ENCODE measurements at places on chromosomes 4 and X.
A peak's percentile ranks its signal among the peaks of the same experiment; 100 is the strongest.

- peak; percentile 34 for DNase-seq
Observed at GRCh38 chrX:49166914-49167739, 4.6 kb downstream of the MAGIX start.

DNA sequence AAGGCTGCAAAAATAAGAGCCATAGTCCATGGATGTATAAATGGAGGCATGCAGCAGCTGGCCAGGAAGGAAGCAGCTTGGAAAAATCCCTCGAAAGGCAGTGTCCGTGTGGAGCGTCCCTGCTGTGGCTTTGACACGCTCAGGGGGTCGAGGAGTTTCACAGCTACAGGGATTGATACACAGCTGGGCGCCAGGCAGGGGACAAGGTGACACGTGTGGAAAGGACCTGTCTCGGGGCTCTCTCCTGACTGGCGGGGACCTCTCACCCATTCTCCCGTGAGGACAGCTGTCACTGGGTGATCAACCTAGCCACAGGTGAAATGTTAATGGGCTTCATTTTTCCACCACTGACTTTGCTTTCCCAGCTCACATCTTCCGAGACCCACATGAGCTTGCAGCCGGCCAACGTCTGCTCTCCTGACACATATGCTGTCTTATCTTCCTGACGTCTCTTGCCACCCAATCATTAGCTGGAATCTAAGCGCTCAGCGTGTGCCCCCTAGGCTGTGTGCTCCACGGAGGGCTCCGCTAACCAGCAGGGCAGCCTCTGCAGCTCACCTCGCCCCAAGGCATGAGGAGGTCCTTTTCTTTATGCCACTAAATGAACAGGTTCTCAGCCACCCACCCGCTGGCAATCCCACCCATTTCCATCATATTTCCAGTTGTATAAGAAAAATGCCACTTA, 89.4 kb upstream of the AFAP1 start:
- no peak for DNase-seq

- no peak for DNase-seq
Observed at GRCh38 chr4:137200322-137200721, 332.0 kb downstream of the PCDH18 start.

- DNase-seq: no peak
Observed at GRCh38 chrX:53163436-53163835, 61.6 kb downstream of the KDM5C start.

DNA sequence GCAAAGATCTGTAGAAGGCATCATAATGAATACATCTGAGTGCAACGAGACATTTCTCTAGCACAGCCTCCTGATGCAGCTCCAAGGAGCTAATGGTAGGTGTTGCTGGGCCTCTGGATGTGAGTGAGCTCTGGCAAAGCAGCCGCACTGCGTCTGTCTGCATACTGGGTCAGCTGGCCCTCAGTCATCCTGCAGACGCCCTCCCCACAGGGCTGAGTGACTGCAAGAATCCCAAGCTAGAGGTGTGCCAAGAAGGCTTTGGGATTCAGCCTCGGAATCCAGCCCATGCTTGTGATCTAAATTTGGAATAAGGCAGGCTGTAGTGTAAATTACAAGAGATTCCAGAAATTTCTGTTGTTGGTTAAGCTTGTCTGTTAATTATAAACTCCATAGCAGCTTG, 18.5 kb downstream of the HERC3 start:
- no peak for DNase-seq

GRCh38 chr4:102345795-102346100, 466 bp upstream of the SLC39A8 start:
- DNase-seq: no peak

- no peak for DNase-seq
Observed at GRCh38 chr4:8849266-8850073, 22.2 kb downstream of the HMX1 start.

GRCh38 chr4:154511981-154512380, 20.4 kb upstream of the DCHS2 start:
- DNase-seq: no peak

DNA sequence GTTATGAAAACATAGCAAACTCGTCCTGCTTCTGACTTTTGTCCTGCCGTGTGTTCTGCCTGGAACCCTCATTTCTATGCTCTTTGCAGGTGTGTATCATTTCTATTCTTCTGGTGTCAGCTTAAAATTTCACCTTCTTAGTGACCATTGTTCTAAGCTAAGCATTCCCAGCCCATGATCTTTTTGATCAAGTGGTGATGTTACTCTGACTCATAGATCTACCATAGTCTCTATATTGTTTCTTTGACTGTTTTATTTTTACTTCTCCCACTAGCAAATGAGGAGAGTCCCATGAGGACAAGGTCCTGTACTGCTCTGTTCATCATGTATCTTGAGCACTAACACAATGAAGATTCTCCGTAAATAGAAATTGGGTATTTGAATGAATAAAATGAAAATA, 14.1 kb upstream of the CXCL6 start:
- no peak for DNase-seq

DNA sequence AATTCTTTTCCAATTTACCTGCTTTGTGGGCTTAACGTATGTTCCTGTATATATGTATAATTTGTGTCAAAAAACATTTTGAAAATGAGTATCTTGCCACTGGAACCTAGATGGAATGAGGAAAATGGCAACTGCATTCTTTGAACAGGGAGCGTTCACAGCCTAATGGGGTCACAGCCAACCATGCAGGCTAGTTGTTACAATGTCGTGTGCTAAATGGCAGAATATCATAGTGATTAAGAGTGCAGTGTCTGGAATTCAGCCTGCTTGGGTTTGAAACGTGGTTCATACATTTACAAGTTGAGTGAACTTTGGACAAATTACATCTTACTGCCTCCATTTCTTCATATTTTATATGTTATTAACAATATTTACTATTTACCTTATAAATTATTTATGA, 70.8 kb downstream of the PCDH7 start:
- DNase-seq: no peak

DNA sequence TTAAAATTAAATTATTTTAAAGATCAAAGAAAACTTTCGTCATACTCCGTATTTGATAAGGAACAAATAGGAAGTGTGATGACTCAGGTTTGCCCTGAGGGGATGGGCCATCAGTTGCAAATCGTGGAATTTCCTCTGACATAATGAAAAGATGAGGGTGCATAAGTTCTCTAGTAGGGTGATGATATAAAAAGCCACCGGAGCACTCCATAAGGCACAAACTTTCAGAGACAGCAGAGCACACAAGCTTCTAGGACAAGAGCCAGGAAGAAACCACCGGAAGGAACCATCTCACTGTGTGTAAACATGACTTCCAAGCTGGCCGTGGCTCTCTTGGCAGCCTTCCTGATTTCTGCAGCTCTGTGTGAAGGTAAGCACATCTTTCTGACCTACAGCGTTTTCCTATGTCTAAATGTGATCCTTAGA, at the start of gene CXCL8:
Gene CXCL8, plus strand, starts transcription at position 217 of the 426 bp plus-strand sequence. Its CDS starts 90 bp downstream, at position 307.
- DNase-seq: peak; percentile 59

- no peak for DNase-seq
Observed at GRCh38 chrX:44569122-44569521, 26.5 kb upstream of the FUNDC1 start.

- DNase-seq: no peak
Observed at GRCh38 chrX:53186351-53186750, 38.7 kb downstream of the KDM5C start.

DNA sequence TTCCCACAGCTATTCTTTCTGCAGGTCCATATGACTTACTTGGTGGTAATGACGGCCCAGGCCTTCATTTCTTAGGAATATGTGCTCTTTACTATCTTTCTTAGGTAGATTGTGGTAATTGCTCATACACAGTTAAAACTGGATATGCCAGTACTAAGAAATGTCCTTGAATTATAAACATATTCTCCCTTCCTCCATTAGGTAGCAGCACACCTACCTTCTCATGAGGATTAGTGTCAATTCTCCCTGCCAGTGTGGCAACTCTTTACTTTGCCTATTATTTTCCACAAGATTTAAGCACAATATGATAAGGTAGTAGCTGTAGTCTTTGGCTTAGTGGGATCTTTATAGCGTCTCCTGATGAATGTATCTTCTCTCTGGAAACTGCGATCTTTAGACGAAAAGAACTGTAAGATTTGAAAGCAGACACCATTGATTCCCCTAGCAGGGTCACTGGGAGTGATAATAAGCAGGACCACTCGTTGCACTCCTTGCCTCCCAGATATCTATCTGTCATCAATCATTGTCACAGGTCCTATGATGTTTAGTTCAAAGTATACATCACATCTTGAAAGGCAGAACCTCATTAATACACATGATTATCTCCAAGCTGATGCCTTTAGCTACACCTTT, 1240.7 kb downstream of the C4orf33 start:
- no peak for DNase-seq

- DNase-seq: no peak
Observed at GRCh38 chr4:16622826-16623225, 275.6 kb downstream of the LDB2 start.

DNA sequence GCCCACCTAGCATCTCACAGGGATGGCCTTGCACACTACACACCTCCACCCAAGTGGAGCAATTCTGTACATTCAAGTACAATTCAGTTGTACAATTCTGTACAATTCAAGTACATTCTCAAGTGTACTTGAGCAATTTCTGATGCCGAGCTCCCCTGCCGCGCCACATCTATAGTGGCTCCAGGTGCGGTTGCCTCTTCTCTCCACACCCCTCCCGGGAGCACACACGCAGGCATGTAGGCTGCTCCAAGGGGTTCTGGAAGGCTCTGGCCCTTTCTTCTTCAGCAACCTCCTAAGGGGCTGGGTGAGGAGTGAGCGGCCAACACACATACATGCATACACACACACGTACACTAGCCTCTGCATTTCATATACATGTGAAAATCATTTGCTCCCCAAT, 18.9 kb upstream of the DUSP9 start:
- DNase-seq: peak; percentile 38

GRCh38 chrX:135397652-135398051, 24.1 kb upstream of the SMIM10L2A start:
- DNase-seq: no peak

GRCh38 chr4:78482281-78482680, 69.3 kb upstream of the ANXA3 start:
- no peak for DNase-seq

Data from DMS79 treated with DMSO at 0.1 percent for 48 hours (cell line).